ENCODE measurements at places on chromosomes 7 and 10.

DNA sequence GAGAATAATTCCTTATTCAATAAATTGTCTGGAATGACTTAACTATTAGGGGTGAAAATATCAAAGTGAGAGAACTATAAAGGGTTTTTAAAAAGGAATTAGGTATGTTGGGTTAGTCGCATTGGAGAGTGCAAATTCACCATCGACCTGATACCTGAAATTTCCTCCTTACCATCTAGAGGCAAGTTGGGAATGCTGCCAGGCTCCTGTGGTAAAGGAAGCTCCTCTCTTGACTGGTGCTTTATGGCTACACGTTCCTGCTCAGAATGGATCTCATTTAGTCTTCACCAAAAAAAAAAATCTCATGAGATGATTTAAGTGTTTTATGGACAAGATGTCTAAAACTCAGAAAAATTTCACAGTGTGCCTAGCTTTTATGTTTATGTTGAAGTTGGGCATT lies 129.8 kb downstream of the EGFR start:
- no peak for DNase-seq

DNA sequence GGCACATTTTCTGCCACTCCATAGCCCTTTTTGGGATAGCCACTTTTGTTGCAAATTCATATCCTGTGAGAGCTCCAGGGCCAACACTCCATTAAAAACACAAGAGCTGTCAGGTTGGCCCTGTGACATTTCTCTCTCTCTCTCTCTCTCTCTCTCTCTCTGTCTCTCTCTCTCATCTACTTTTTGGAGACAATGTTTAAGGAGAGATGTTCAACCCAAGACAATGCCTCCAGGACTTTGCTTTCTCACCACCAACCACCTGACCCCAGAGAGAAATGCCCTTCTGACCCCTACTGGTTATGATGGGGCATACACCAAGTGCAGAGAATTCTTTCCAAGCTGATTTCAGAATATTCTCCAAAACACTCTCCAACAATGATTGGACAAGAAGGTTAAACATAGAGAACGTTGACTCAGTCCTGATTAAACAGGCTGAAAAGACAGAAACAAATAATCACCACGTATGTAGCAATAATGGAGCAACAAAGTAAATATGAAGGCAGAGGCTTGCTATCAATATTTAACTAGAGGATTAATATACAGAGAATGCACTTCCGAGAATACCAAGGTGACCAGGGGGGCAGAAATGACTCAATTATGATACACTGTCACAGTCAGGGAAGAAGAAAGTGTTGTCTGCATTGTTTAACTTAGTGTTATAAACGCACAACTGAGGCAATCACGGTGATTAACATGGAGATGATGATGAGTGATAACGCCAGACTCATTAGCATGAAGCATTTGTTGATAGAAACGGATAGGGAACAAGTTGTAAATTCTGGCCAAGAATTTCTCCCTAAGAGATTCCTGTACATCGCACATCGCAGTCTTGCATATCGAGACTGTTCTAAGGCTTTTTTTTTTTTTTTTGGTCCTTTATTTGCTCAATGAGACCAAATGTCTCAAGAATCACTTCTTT lies 178.5 kb downstream of the NRP1 start:
- peak; percentile 56 for DNase-seq

GRCh38 chr10:130967784-130968183 lies 343.7 kb downstream of the TCERG1L start:
- no peak for DNase-seq

GRCh38 chr7:50214126-50214670 lies 90.3 kb upstream of the IKZF1 start:
- no peak for DNase-seq

DNA sequence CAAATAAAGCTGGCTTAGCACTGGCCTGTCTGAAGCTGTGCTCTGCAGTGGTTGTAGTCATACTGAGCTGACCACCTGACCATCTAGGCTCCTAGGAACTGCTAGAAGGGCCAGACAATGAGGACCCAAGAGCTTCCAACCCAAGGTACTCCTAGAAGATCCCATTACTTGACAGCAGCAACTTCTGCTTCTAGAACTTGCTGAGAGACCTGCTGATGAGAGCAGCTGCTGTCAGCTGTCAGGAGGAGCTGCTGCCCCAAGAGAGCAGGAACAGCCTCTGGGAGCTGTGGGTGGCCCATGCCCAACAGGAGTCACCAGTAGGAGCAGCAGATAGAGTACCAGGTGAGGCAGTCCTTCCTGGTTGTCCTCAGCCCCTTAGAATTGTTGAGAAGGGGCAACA lies 70.2 kb downstream of the RBM20 start:
- no peak for DNase-seq

GRCh38 chr10:100793055-100793454 lies 47.7 kb downstream of the PAX2 start:
- no peak for DNase-seq

GRCh38 chr7:7799138-7799537 lies 80.7 kb upstream of the RPA3 start:
- DNase-seq: no peak

GRCh38 chr7:15607529-15608210 lies 45.9 kb upstream of the AGMO start:
- no peak for DNase-seq

GRCh38 chr10:13658871-13659685 lies 72.3 kb downstream of the PRPF18 start:
- DNase-seq: no peak

DNA sequence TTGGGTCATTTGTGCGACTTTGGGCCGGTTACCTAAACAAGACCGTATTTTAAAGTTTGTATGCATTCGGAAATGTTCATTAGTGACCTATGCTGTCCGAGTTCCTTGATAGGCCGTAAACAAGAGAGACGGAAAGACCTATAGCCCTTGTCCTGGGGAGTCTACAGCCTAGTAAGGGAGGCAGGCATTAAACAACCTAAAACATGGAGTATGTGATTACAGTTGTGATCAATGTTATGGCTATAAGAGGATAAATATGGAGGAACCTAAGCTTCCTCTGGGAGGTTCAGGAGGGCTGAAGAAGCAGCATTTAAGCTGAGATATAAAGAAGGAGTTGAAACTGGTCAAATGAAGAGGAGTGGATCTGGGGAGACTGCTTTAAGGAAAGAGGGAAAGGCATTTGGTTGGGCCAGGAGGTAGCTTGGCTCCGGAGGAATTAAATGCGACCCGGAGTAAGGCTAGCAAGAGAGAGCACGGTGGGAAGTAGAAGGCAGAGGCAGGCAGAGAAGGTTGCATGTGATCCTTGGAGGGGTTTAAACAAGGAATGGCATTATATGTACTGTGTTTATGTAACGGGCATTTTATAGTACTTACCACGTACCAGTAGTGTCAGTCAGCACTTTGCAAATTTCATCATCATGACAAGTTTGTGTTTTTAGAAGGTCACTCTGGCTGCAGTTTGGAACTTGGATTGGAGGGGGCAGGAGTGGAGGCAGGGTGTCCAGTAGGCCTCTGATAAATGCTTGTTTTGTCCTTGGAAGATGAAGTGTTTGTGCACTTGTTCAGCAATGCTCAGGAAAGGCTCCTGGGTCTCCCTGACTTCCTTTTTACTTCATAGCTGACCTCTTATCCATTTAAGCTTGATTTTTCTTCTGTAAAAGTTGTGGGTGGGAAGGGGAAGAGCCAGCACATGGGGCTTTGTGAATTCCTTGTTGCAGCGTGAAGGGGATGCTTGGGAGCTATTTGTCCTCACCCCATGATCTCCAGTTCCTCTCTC lies 1.0 kb upstream of the AVPI1 start:
- no peak for DNase-seq

DNA sequence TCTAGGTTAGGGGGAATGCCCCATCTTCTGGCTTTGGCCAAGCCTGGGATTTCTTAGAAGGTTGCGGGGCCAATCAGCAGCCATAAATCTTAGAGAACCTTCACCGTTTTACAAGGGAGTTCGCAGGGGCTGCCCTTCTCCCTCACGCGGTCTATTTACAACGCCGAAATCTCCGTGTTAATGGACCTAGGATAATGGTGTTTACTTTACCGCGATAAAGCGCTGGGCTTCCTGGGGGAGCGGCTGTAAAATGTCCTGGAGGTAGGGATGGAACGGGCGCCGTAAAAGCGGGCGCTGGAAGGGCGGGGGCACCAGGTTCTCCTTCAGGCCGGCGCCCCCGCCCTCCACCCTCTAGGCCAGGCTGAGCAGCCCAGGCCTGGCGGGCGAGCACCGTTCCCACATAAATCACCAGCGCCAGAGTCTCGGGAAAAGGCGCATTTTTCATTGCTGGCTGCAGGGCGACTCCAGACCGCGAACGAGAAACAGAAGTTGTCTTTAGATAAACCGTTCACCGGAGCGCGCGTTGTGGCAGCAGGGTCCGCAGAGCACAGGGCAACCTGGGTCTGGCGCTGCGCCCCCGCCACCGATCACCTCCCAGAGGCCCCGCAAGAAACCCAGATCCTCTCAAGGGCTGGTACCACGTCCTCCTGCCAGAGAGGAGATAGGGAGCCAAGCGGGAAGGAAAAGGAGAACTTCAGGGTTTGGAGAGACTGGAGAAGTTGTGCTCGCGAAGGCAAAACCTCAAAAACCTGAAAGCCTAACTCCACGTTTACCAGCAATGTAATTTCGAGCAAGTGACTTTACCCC lies 12.5 kb upstream of the NKX2-3 start:
- DNase-seq: no peak

DNA sequence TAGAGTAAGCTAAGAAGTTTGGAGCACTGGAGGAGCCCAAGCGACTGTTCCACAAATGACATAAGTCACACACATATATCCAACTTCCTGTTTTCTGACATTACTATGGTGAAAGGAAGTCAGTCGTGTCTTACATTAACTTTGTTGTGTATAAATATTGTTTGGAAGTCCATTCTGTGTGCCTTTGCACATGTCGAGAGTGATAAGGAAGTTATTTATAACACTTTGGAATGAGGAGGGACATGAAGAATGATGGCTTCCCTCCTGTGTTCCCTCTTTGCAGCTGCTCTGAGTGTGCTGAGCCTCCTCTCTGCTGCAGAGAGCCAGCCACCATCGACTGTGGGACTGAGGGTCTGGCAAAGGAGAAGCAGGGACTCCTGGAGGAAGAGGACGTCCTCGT lies 40.4 kb upstream of the MGMT start:
- DNase-seq: no peak

DNA sequence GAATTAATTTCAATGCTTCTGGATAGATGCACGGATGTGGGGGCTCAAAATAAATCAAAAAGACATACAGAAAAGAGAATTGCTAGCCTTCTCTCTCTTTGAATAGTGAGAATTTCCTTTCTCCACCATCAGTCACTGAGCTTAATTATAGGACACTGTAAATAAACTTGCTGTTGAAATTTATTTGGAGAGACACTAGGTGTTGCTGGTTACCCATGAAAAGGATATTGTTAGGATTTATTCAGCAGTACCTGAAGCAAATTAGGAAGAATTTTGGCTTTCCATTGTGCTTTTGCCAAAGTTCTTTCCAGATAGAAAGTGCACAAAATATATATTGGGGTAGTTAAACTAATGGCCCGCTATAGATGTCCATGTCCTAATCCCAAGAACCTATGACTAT lies 27.6 kb downstream of the GCC1 start:
- no peak for DNase-seq

- peak; percentile 60 for DNase-seq
These were observed at the start of gene PFKP for GRCh38 chr10:3067118-3067858. Gene PFKP (plus strand): TSS chr10:3067548. CDS start chr10:3067596, 48 bp downstream.

DNA sequence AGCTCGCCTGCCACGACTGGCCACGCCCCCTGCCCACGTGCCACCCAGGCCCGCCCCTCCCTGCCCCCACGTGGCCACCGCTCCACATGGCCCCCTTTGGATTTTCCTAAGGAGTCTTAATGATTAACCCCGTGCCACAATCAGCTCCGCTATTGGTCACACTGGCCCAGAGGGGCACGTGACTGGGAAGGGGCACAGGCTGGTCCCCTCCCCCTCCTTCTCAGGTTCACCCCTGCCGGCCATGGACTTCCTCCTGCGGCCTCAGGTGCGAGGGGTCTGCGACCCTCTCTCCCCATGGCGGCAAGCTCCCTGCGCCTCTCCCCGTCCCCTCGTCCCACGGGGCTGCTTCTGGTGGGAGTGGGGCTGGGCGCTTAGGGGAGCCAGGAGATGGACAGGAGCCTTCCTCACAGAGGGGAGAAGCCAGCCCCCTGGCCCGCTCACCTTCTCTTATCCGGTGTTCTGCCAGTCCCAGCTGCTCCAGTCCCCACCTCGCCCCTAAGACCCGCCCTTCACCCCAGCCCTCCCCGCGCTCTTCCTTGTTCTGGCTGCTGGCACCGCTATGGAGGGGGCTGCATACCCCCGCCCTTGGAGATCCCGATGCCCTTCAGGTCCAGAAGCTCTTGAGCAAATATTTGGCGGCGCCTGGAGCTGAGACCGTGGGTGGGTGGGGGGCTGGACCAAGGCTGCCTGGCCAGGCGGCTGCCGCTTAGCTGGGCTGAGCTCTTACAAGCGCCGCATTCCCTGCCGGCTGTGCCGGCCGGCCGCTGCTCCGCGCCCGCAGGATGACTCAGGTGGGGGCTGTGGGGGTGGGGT lies 3.2 kb downstream of the SLC4A2 start:
- DNase-seq: no peak

Measured in GM19239 (cell line).